ENCODE measurements at places on chromosomes 5 and 9. TPM values are rescaled to one million over a fixed set of nuclear protein-coding genes. Genes with fewer than 3 reads are reported as not detected.

- DNase-seq, result no peak
Observed at GRCh38 chr5:168770036-168770498, 190.9 kb upstream of the PANK3 start.

DNA sequence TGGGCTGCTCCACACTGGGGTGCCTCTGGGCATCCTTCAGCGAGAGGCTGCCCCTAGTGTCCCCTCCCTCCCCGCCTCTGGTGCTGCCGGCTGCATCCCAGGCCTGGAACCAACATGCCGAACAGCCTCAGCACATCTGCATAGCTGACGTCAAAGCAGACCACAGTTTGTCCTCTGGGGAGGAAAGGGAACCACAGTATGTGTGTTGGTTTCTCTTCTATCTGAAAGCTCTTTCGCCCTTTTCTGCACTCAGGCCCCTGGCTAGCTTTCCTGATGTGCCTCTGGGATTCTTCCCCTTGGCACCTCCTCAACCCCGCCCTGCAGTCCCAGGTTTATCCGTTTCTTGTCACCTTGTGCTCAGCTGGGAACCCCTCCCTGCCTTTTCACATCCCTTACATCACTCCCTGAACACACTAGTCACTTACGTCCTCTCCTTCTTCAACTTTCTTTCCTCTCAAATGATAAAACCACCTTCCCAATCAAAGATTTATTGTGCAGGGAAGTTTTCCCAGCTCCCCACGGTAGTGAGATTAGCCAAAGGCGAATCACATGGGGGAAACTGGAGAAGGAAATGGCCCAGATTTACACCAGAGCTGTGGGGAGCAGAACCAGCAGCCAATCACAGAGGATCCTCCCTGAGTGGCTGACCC is 35.5 kb upstream of the B4GALT1 start:
- no peak for DNase-seq

GRCh38 chr5:173197375-173197891 is 37.6 kb downstream of the NKX2-5 start:
- DNase-seq, result no peak

CYLC2 gene
- not detected for total RNA-seq

DNA sequence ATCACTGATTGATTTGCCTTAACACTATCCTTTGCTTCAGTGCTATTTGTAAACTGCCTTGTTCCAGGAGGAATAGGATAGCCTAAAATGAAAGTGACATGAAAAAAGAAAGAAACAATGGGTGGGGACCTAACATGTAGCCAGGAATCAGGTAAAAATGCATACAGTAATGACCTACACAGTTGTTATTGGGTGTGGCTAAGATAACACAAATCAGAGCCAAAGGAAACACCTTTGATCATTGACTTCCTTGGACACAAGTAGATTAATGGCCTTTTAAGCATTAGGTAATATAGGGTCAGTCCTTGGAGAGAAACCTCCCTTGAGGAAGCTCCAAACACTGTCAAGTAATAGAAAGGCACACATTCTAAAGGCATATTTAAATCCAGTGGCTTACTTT is 220.4 kb downstream of the TRPM3 start:
- peak; percentile 62 for DNase-seq

GRCh38 chr5:80078921-80079320 is 43.8 kb downstream of the THBS4 start:
- no peak for DNase-seq

PDZD2 gene
- 14.2 TPM for total RNA-seq

DNA sequence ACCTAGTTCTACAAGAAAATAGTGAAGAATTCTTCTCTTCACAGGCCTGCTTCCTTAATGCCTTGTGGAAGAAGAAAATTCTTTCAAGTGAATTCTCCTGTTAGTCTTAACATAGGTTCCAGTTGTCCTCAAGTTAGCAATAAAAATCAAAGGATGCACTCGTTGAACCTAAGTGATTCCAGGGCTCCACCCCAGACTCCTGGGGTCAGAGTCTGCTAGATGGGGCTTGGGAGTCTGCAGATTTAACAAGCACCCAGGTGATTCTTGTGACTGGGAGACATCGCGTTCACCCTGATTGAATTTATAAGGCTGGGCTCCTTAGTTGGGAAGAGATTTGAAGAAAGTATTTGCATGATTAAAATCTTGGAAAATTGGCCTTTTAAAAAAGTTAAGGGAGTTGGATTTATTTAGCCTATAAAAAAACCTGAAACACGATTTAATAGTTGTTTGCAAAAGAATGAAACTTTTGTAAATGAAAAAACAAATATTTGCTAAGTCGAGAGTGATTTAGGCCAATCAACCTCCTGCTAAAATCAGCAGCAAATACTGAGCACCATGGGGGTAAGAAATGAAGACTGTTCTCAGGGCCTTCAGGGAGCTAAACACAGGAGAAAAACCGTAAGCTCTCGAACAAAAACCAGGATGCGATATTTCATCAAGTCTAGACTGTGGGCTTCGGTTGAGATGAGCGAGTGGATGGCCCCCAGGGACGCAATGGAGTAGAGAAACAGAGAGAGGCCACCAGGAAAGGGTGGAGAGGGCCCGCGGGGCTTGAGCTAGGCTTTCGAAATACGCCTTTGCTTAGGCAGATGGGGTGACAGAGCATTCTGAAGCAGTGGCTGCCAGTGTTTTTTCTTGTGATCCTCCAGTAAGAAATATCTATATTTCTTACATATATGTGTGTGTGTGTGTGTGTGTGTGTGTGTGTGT is 86.9 kb upstream of the TTC23L start:
- DNase-seq, result no peak
